ENCODE measurements at places on chromosomes 11 and 22.

GRCh38 chr11:120904116-120904515, 119.8 kb upstream of the TBCEL start:
- DNase-seq, result no peak
- H3K4me3 ChIP-seq, result no peak overlapping the region
- H3K4me1 ChIP-seq, result peaks cover 18% of the 10 kb centered on the region
- peaks cover 12% of the 10 kb centered on the region for H3K27me3 ChIP-seq
- H3K36me3 ChIP-seq, result no peaks in the 10 kb centered on the region
- no peak overlapping the region for H3K27ac ChIP-seq

DNA sequence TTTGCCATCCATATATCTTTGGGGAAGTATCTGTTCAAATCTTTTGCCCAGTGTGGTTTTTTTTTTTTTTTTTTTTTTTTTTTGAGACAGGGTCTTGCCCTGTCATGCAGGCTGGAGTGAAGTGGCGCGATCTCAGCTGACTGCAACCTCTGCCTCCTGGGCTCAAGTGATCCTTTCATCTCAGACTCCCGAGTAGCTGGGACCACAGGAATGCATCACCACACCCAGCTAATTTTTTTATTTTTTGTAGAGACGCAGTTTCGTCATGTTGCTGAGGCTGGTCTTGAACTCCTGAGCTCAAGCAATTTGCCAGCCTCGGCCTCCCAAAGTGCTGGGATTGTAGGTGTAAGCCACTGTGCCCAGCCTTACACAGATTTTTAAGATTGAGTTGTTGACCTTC, 4.8 kb upstream of the FAM118A start:
- peaks cover 16% of the 10 kb centered on the region for H3K27me3 ChIP-seq
- no peak overlapping the region for H3K27ac ChIP-seq
- H3K4me1 ChIP-seq, result peaks cover 11% of the 10 kb centered on the region
- no peaks in the 10 kb centered on the region for H3K36me3 ChIP-seq
- H3K4me3 ChIP-seq, result no peak overlapping the region

DNA sequence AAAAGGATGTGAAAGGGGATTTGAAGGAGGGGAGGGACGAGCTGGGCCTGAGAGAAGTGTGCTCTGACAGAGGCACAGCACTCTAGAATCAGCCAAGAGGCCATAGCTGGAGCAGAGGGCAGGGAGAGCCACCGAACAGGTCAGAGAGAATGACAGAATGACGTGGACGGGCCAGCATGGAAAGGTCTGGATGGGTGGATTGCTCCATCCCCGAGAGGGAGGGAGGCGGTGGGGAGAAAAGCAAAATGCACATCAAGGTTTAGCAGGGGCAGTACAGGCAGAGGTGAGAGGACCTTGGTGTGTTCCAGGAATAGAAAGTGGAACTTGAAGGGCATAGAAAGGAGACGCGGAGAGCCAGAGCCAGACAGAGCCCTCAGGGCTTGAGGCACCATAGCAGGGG, 6.9 kb downstream of the PMM1 start:
- no peak for DNase-seq
- no peak overlapping the region for H3K4me3 ChIP-seq
- H3K27me3 ChIP-seq, result no peaks in the 10 kb centered on the region
- peak overlapping the region; percentile 52 for H3K27ac ChIP-seq
- no peaks in the 10 kb centered on the region for H3K36me3 ChIP-seq

DNA sequence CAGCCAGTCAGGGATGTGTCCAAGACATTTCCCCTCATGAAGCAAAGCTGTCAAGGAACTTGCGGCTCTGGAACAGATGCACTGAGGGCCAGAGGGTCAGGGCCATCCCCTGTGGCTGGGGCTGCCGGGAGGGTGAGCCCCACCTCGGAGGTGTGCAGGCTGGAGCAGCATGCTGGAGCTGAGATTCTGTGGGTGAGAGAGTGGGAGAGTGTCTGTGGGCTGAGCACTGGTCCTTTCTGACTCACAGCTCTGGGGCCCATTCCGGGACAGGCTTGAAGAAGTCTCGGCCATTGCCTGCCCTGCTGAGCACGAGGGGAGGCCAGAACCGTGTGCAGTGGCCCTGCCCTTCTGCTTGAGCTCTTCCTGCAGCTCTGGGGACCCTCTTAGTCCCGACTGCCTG, 2.1 kb downstream of the OMP start:
- peaks cover 13% of the 10 kb centered on the region for H3K36me3 ChIP-seq
- no peak overlapping the region for H3K27ac ChIP-seq
- no peaks in the 10 kb centered on the region for H3K27me3 ChIP-seq
- DNase-seq, result no peak
- no peak overlapping the region for H3K4me3 ChIP-seq
- peaks cover 26% of the 10 kb centered on the region for H3K4me1 ChIP-seq

- peaks cover 77% of the 10 kb centered on the region for H3K4me1 ChIP-seq
- H3K27me3 ChIP-seq, result no peaks in the 10 kb centered on the region
- no peak overlapping the region for H3K4me3 ChIP-seq
- no peak for DNase-seq
These were observed 78.3 kb downstream of the MICAL3 start for GRCh38 chr22:17945888-17946648.

DNA sequence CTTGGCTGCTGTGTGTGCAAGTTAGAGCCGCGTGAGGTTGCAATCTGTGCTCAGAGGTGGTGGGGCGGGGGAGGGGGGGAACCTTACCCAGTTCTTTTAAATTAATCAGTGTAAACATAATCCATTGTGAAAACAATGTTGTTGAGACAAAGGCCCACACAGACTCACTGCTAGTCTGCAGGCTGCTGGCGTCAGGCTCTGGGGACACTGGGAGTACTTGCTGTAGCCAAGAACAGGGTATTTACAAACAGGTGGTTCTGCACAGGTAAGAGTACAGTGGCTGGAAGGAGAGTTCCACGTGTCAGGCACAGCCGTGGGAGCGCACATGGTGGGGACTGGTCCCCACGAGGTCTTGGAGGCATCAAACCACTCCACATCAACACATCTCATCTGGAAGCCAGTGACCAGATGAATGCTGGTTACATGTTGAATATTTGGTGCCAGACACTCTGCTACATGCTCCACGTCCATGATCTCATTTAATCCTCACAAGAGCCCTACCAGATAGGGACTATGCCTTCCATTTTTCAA, 27.4 kb downstream of the SCUBE1 start:
- no peak for DNase-seq
- peaks cover 20% of the 10 kb centered on the region for H3K36me3 ChIP-seq
- no peak overlapping the region for H3K27ac ChIP-seq
- peaks cover 36% of the 10 kb centered on the region for H3K27me3 ChIP-seq

GRCh38 chr11:46914910-46915309, 3.4 kb downstream of the LRP4 start:
- DNase-seq, result no peak
- H3K36me3 ChIP-seq, result peaks cover 7% of the 10 kb centered on the region
- peak overlapping the region; percentile 99 for H3K27ac ChIP-seq
- peaks cover 78% of the 10 kb centered on the region for H3K4me1 ChIP-seq
- no peaks in the 10 kb centered on the region for H3K27me3 ChIP-seq
- peak overlapping the region; percentile 95 for H3K4me3 ChIP-seq

GRCh38 chr11:18775492-18776292, 15.9 kb downstream of the PTPN5 start:
- H3K27ac ChIP-seq, result no peak overlapping the region
- H3K4me1 ChIP-seq, result peaks cover 5% of the 10 kb centered on the region
- H3K4me3 ChIP-seq, result no peak overlapping the region

DNA sequence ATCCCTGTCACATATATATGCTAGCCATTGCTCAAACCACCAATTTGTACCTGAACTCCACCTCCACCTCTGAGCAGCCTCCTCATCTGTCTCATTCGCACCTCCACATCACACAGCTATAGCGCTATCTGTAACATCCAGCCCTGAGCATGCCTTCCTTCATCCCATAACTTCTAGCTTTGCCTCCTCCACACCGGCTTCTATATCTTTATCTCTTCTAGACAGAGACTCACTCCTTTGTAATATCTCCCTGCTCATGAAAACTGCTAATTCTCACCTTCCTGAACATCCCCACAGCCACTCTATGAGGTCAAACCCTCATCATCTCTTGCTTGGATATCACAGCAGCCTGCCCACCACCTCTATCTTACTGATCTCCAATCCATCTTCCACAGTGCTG, 5.9 kb downstream of the SIAE start:
- H3K27me3 ChIP-seq, result peaks cover 8% of the 10 kb centered on the region
- no peak overlapping the region for H3K4me3 ChIP-seq
- no peaks in the 10 kb centered on the region for H3K36me3 ChIP-seq
- no peak overlapping the region for H3K27ac ChIP-seq
- DNase-seq, result no peak

DNA sequence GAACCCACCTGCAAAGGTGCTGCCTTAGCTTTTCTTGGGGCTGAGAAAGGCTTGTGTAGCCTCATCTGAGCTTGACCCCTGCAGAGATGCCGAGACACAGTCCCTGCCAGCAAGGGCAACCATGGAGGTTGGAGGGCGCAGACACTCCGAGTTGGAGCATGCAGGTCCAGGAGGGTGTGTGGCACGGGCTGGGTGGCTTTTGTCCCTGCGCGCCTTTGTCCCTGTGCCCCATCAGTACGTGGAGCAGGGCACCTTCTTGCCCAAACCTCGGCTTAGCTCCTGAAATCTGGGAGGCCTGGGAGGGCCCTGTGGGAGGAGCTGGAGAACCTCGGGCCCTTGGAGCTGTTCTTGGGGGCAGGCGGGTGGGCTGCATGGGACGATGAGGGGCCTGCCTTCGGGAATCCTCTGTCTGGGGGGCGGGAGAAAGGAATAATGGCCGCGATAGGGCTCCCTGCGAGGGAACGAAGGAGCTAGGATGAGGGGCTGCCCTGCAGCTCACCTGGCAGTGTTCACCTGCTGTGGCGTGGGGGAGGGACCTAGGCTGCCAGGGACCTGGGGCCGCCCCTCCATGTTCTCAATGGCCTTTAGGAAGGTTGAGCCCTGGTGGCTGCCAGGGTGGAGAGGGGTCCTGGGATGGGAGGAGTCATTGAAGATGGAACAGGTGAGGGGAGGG, 3.4 kb downstream of the BRSK2 start:
- H3K4me1 ChIP-seq, result no peaks in the 10 kb centered on the region
- no peaks in the 10 kb centered on the region for H3K36me3 ChIP-seq

DNA sequence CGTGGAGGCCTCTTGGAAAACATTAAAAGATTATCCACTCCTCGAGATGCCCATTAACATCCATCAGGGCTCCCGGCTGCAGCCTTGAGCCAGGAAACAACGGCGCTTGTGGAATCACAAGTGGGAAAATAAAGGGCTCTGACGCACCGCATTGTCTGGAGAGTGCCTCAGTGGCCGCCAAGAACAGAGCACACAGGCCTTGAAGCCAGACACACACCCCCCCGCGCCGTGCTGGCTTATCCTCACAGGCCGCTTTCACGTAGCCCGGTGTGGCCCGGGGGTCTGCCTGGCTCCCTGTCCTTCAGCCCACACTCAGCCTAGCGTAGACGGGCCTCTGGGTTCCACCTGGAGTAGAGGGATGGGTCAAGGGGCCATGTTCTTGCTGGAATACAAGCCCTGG, 1020.5 kb downstream of the BRD1 start:
- no peaks in the 10 kb centered on the region for H3K27me3 ChIP-seq
- DNase-seq, result no peak
- H3K27ac ChIP-seq, result no peak overlapping the region
- H3K36me3 ChIP-seq, result no peaks in the 10 kb centered on the region

- no peaks in the 10 kb centered on the region for H3K36me3 ChIP-seq
- no peak overlapping the region for H3K4me3 ChIP-seq
- no peak overlapping the region for H3K27ac ChIP-seq
- DNase-seq, result no peak
These were observed 261.5 kb downstream of the BRD1 start for GRCh38 chr22:49566141-49566541.

DNA sequence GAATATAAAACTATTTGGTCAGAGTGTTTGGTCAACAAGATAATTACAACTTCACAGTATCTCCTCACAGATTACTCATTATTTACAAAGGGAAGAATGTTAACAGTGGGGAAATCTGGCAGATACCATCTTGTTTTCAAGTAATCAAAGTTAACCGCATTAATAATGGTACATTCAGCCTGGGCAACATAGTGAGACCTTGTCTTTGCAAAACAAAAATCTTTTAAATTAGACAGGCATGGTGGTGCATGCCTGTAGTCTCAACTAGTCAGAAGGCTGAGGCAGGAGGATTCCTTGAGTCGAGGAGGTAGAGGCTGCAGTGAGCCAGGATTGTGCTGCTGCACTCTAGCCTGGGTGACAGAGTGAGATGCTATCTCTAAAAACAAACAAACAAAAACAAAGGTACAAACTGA, 78.5 kb downstream of the ACER3 start:
- no peaks in the 10 kb centered on the region for H3K27me3 ChIP-seq
- H3K36me3 ChIP-seq, result peaks cover 46% of the 10 kb centered on the region
- H3K27ac ChIP-seq, result no peak overlapping the region
- H3K4me3 ChIP-seq, result no peak overlapping the region
- no peak for DNase-seq

DNA sequence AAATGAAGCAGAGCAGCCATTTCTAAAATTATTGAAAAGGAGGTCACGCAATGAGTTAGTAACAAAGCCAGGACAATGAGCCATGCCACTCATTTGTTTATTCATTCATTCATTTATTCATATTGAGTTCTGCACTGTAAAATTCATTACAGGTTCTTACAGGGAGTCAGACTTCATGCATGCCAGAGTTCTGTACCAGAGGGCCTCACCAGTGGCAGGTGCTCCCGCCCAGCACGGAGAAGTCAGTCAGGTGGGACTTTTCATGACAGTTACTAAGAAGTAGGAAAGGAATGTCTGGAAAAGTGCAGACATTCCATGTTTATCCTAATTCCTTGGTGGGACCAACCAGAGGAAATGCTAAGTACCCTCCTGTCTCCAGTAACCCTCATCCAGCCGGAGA, 217.5 kb upstream of the BLID start:
- peaks cover 8% of the 10 kb centered on the region for H3K27me3 ChIP-seq
- no peaks in the 10 kb centered on the region for H3K36me3 ChIP-seq
- no peaks in the 10 kb centered on the region for H3K4me1 ChIP-seq
- DNase-seq, result no peak

- peaks cover 7% of the 10 kb centered on the region for H3K4me1 ChIP-seq
- DNase-seq, result no peak
- H3K4me3 ChIP-seq, result no peak overlapping the region
- peaks cover 3% of the 10 kb centered on the region for H3K27me3 ChIP-seq
These were observed 114.9 kb downstream of the ARHGAP32 start for GRCh38 chr11:129077191-129077590.

DNA sequence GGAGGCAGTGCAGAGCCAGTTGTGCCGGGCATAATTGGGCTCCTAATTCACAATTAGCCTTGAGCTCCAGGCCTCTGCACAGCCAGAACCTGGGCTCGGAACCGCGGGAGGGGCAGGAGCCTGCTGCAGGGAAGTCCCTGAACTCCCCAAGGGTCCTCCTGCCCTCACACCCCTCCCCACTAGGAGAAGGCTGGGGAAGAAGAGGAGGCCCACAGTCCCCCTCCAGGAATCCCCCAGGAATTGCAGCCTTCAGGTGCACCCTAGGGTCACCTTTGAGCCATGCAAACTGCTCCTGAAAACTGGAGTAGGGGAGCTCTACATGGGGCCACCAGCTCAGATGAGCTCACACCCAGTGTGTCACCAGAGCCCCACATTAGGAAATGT, 93.8 kb upstream of the LMO1 start:
- no peak for DNase-seq
- no peak overlapping the region for H3K4me3 ChIP-seq
- H3K27ac ChIP-seq, result no peak overlapping the region

- peaks cover 18% of the 10 kb centered on the region for H3K4me1 ChIP-seq
- H3K36me3 ChIP-seq, result no peaks in the 10 kb centered on the region
These were observed 398.2 kb downstream of the SHANK2 start for GRCh38 chr11:70854201-70854600.
